ENCODE measurements at places on chromosomes 11 and 22.

GRCh38 chr11:43012606-43013005, 299.2 kb upstream of the API5 start:
- DNase-seq: no peak

GRCh38 chr11:64876835-64877341, 1.5 kb downstream of the EHD1 start:
- no peak for DNase-seq

- DNase-seq: no peak
Measured at GRCh38 chr11:126746443-126746842, 254.1 kb downstream of the KIRREL3 start.

- DNase-seq: no peak
Measured at GRCh38 chr11:102792604-102793003, 5.4 kb downstream of the MMP1 start.

GRCh38 chr11:113370634-113371033, 16.9 kb upstream of the ANKK1 start:
- no peak for DNase-seq

- DNase-seq: no peak
Measured at GRCh38 chr11:10401256-10401655, 53.8 kb upstream of the AMPD3 start.

GRCh38 chr11:112856133-112856532, 105.1 kb upstream of the NCAM1 start:
- no peak for DNase-seq

DNA sequence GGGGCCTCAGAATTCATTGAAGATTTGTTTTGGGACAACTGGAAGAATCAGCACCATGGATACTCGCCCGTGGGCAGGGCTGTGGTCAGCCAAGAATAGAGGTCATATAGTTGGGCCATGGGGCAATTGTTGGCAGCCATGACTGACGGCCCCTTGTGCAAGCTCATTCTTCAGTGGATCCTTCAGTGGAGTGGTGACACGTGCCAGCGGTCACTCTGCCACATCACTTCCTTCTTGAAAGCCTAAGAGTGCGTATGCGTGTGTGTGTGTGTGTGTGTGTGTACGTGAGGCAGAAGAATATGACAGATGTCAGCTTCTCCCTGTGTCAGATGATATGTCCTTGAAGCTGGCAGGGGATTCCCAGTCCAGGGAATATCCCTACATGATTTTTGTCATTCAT, 1.8 kb upstream of the IL18BP start:
- no peak for DNase-seq

DNA sequence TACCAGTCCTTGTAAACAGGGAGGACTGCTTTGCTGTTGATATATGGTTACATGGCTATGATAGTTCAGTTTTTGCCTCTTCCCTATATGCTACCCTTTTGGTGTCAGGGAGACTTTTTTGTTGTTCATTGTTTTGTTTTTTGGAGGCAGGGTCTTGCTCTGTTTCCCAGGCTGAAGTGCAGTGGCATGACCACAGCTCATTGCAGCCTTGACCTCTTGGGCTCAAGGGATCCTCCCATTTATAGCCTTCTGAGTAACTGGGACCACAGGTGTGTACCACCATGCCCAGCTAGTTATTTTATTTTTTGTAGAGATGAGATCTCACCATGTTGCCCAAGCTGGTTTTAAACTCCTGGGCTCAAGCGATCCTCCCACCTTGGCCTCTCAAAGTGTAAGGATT, 38.6 kb upstream of the SPTBN2 start:
- no peak for DNase-seq

GRCh38 chr11:2419638-2420501, 19.3 kb downstream of the TSSC4 start:
- peak; percentile 57 for DNase-seq

DNA sequence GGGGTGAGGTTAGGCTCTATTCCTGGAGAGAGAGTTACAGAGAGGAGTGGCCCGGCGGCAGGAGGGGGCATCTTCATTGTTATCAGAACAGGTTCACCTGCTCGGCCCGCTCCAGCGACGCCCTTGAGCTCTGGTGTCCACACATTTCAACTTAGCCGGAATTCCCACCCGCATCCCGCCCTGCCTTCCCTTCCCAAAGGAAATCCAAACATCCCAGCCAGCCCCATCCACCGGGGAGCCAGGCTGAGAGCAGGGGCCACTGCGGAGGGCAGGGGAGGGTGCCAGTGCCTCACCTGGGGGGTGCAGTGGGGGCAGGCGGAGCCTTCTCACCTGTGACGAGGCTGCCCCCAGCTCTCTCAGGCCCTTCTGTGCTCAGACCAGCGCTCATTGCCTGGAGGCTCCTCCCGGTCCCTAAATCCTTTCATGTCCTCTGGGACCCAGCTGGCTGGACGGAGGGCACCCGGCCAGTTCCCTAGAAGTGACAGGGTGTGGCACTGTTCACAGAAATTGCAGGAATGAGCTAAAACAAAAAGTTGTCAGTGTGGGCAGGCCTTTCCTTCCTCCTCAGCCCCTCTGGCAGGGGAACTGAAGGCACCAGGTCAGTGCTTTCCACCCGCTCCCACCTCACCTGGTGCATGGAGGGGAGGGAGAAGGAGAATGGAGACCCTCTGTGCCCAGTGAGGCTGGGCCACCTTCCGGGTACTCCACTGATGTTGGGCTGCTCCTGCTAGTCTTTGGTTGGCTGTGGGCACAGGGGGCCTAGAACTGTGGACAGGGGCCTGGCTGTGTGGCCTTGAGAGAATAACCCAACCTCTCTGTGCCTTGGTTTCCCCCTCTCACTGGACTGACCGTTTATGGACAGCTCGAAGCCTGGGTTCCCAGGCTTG, 2.2 kb upstream of the MRGPRG start:
- no peak for DNase-seq

- DNase-seq: no peak
Measured at GRCh38 chr11:94845622-94846021, 77.5 kb downstream of the AMOTL1 start.

GRCh38 chr22:24433001-24433827, 5.8 kb downstream of the ADORA2A start:
- no peak for DNase-seq
